ENCODE measurements at places on chromosomes 2 and 18.

DNA sequence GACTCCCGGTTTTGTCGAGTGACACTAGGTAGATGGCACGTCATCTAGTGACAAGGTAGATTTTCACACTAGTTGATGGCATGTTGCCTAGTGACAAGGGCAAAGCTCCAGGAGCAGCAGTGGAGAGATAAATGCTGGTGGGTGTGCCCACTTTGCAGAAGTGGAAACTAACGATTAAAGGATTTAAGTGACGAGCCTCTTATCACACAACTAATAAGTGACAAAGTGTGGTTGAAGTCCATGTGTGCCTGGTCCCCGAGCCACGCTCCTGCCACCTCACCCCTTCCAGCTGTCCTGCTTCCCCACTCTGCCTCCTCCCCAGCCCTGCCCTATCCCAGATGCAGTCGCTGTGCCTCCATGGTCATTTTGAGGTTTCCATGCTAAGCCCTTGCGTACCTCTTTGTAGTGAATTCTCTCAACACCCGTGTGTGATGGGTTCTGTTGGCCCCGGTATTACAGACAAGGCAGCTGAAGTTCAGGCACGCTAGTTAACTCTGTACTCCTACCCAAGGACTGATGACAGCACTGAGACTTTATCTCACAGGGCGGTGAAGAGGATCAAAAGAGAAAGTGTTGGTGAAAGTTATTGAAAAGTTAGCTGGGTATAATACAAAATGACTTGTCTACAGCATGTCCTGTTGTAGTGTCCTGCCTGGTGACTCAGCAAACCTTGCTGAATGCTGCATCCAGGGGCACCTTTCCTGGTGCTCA lies 113.4 kb upstream of the GLI2 start:
- no peak for DNase-seq

- DNase-seq = no peak
These were observed 228.9 kb downstream of the RBM43 start for GRCh38 chr2:151032741-151033191.

DNA sequence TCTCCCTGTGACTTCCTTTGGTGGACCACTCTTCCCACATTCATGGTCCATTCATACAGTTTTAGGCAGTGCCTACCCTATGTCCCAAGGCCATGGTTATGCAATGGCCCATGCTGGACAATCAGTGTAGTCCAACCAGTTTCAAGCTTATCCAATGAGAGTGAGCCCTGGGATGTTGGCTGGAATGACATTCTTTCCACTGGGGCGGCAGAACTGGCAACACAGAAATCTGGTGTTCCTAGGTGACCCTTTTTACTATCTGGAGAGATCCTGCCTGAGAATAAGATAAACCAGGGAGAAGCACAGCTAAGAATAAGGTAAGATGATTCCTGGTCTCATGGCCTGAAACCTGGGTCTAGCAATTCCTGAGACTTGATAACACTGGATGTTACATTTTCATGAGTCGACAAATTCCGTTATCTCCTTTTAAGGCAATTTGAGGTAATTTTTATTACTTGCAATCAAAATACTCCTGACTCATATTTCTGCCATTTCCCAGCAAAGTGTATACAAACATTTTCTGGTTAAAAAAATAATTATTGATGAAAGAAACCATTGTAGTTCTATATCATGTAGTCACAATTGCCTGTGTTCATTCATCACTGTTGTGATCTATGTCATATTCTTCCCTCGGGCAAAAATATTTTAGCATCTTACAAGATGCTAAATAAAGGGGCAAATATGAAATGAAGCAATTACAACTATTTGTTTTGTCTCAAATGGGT lies 271.5 kb upstream of the LYPD1 start:
- DNase-seq = no peak

DNA sequence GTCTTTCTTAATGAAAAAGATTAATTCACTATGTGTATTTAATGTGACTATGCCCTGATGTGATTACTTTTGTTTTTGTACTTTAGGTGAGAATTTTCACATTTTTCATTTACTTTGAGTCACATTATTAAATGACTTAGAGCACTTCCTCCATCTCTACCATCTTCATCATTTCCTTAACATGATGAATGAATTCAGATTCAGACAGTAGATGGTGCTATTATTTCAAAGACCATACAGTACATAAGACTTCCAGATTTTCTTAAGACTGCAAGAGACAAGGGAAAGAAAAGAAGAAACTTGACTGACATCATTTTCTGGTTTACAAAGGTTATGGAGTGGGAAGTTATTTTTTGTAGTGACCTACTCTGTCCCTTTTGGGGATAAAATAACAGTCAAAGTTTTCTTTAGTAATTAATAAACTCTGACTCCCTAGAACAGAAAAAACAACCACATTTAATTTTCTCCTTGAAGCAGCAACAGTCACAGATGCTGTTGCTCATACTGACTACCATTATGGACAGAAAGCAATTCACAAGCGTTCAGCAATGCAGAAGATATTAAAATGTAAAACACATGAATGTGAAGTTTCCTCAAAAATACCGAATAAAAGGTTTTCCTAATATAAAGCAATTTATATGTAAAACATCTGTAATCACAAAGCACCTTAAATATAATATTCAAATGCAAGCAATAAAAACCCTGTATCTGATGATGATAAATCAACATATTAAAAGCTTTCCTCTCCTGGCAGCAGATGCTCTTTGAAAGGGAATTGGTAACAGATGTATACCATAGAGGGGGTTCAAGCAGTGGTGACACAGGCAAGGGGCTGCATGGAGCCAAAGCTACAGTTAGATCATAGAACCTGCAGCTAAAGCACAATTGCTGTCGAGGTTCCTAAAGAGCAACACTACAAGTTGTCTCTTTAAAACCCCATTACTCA lies 1010.9 kb upstream of the NXPH2 start:
- DNase-seq = no peak

DNA sequence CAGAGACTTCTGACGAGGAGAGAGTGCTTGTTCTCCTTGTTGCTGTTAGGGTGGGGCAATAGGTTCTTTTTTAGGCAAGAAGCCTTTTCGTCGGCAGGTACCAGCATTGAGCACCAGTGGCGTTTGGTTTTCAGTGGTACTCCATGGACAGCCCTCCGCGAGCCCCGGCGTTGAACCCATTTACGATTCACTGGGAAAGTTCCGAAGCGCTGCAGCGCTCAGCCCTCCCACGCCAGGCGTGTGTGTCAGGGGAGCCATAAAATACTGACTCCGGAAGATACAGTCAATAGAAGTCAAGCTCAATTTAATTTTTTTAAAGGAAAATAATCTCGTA lies 494 bp upstream of the ROCK1 start:
- DNase-seq = no peak

GRCh38 chr2:556485-556884 lies 120.7 kb downstream of the TMEM18 start:
- no peak for DNase-seq

GRCh38 chr2:238596571-238597551 lies 170.1 kb downstream of the ASB1 start:
- DNase-seq = no peak

GRCh38 chr2:58428096-58429013 lies 187.2 kb upstream of the FANCL start:
- DNase-seq = no peak

DNA sequence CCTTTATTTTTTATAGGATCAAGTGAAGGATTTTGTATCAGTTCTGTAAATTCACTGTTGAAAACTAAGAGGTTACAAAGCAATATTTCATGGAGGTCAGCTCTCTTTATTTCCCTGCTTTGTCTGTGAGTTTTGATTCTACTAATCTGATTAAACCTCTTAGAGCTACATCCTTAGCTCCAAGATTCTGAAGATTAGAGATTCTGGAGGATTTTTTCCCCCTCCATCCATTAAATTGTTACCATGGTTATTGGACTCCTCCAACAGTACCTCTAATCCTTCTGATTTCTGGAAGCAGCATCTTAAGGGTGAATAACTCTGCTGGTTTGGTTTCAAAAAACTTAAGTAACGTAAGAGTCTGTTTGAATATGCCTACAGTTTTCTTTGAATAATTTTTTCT lies 110.0 kb downstream of the TANC1 start:
- no peak for DNase-seq

DNA sequence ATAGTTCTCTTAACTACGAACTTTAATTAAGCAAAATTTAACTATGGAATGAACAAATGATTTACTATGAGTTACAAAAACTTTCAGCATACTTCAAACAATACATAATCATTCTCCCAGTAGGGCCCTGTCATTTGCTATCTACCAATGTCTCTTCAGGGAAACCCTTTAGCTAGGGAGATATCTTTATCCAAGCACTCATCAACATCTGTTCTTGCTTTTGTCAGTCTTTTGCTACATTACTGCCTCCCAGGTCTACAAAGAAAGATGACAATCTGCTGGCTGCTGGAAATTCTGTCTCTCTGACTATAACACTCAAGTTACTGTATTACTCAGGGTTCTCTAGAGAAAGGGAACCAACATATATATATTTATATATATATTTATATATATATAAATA lies 1626.3 kb upstream of the CELF4 start:
- no peak for DNase-seq

- DNase-seq = no peak
These were observed 523.9 kb upstream of the MEX3C start for GRCh38 chr18:51721388-51721787.

GRCh38 chr2:48849770-48850169 lies 94.2 kb upstream of the LHCGR start:
- DNase-seq = no peak

DNA sequence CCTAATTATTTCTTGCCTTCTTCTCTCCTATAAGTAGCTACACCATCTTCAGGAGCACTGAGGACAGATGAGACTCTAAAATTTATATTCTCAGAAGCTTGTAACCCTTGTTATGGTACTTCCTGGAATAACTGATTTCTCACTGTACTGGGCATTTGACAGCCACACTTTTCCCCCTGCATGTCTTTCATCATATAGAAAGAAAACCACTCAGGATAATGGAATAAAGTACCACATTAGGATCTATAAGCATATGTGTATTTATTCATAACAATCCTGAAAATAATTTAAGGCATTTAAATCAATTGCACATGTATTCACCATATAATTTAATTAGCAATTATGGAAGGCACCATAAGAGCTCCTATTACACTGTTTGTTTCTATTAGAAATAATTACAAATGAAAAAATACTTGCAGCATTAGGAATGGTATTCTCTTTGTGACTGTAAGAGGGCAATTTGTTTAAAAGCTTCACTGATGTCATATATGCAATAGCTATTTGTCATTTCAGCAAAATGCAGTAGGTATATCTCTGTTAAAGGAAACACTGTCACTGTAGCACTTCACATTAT lies 216.9 kb upstream of the FSHR start:
- DNase-seq = no peak

- no peak for DNase-seq
These were observed 42.5 kb downstream of the POU3F3 start for GRCh38 chr2:104896446-104896845.

DNA sequence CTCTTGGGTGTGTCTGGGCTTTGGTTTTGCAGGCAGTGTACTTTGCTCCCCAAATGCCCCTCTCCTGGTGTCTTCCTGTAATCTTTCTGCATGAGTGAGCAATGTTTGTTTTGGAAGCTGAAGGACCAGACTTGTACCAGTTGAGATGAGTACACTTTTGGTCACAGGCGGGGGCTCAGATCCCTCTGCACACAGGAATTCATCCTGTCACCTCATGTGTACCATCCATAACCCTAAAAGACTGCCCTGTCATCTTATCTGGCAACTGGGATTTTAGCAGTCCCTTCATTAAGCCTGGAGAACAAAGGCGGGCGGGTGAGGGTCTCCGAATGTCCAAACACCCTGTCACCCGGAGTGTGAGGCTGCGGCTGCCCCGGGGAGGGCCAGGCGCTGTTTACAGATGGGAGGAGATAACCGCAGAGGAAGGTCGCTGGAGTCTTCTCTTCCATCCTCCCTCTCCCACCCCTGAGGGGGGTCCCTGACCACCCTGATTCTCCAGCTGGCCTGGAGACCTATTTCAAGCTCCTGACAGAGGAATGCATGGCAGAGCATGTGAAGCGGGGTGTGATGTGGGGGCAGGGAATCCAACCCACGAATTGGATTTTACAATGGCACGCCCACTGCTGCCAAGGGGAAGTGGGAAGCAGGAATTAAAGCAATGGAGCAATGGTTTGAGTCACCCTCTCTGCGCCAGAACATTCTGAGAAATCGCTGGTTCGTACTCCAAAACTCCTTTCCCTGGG lies 158.2 kb upstream of the MYCN start:
- DNase-seq = no peak
